ENCODE measurements at places on chromosomes 6 and 20.

DNA sequence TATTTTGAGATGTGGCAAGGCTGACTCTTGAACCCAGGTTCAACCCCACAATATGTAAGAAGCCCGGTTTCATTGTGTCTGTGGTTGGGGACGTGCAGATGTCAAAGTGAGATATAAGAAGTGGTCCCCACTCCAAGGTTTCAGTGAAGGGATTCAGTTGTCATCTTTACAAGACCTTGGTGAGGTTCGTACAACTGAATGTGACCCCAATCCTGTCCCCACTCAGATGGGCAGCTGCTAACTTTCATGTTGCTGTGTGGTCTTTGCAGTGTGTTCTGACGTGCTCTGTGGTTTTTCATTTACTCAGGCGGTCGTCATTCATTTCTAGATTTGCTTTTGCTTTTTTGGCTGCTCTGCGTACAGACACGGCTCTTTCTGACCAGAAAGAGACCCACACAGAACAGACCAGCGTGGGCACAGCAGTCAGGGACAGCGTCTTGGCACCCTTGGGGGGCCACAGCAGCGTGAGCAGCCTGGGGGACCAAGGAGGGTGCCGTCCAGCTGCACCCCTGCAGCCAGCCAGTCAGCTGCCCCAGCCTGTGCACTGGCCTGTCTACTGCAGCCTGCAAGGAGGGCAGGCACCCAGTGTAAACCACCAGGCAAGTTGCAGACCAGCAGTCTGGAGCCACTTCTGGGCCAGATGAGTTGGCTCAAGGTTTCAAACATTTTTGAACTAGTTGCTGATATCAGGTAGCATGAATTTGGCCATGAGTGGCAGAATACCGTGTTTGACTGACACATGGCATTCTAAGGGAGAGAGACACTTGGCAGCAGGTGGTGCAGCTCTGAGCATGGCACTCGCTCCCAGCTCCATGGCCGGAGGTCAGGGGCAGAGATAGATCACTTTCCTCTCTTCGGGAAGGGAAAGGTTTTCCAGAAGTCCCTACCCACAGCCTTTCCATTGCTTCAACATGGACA, 49.4 kb upstream of the IRF4 start:
- no peaks in the 10 kb centered on the region for H3K36me3 ChIP-seq
- H3K4me3 ChIP-seq, result no peak overlapping the region
- no peaks in the 10 kb centered on the region for H3K4me1 ChIP-seq
- no peaks in the 10 kb centered on the region for H3K27me3 ChIP-seq
- H3K27ac ChIP-seq, result no peak overlapping the region

DNA sequence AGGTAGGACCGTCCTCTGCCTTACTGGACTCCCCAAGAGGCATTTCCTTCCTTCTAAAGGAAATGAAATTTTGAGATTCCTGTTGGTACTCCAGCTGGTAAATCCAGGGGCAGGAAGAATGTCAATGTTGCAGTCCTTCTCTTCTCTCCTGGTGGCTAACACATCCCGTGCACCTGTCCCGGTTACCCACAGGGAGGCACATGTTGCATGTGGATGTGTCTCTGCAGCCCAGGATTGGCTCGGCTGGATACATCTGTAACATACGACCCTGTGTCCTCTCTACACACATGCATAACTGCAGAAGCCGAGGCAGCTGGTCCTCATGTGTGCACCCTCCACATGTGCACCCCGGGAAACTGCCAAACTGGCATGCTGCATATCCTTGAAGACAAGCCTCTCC, 1.3 kb upstream of the LRFN2 start:
- no peak for DNase-seq
- no peaks in the 10 kb centered on the region for H3K36me3 ChIP-seq
- no peak overlapping the region for H3K27ac ChIP-seq
- H3K27me3 ChIP-seq, result peaks cover 26% of the 10 kb centered on the region
- H3K4me1 ChIP-seq, result peaks cover 48% of the 10 kb centered on the region

DNA sequence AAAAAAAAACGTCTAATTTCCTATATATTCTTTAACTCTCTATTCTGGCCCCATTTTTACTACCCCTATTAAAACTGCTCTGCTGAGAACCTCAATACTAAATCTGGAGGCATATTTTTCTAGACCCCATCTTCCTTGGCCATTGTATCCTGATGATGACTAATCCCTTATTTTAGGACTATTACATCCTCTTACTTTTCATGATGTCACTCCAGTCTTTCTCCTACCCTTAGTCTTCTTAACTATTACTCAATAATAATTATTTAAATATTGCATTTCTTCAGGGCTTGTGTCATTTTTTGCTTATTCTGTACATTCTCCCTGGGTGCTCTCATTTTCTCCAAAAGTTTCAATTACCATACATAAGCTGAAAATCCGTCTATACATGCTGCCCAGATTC, 6.4 kb downstream of the FBXO30 start:
- no peak overlapping the region for H3K27ac ChIP-seq
- peaks cover 30% of the 10 kb centered on the region for H3K36me3 ChIP-seq
- H3K4me1 ChIP-seq, result peaks cover 25% of the 10 kb centered on the region
- DNase-seq, result no peak
- H3K4me3 ChIP-seq, result no peak overlapping the region
- H3K27me3 ChIP-seq, result no peaks in the 10 kb centered on the region

DNA sequence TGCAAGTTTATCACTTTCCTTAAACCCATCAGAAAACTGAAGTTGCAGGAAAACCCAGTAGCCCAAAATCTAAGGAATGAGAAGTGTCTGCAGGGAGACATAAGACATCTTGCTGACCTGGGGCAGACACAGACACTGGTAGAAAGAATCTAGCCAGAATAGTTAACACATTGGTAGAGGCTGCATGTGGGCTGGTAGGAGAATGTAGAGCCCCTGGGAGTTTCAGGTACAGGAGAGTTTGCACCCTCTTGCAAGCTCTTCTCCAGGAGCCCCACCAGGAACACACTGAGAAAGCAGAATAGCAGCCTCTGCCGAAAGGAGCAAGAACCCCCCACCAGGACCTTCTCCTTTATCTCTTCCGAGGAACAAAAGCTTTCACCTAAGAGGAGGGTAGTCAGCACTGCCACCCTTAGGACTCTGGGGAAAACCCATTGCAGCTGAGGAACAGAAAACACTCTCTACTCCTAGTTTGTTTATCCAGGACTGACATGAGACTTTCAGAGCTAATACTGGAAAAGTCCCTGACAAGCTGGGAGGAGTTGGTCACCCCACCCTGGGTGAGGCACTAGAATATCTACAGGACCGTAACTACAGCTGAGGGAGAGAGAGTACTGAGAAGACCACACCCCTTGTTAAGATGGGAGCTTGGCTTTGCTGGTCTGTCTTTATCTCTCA, 10.5 kb upstream of the OGFRL1 start:
- no peak overlapping the region for H3K4me3 ChIP-seq
- H3K27me3 ChIP-seq, result no peaks in the 10 kb centered on the region
- H3K27ac ChIP-seq, result no peak overlapping the region

DNA sequence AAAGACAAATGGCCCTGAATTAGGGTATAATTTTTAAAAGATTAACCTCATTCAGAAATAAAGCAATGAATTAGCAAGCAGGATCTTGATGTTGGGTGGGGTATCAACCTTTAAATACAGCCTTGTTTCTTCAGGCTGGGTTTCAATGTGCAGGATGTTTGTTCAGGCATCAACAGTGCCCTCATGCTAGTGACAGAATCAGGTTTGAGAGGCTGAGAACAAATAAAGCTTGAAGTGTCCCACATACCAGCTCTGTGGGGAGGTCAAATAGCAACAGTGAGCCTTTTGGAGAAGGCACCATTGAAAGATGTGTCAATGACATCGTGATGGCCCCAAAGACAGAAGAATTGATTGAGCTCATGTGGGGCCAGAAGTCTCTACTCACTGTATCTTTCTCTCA, 68.2 kb downstream of the MTFR2 start:
- DNase-seq, result no peak
- H3K4me3 ChIP-seq, result no peak overlapping the region
- peaks cover 9% of the 10 kb centered on the region for H3K27me3 ChIP-seq
- H3K27ac ChIP-seq, result no peak overlapping the region

DNA sequence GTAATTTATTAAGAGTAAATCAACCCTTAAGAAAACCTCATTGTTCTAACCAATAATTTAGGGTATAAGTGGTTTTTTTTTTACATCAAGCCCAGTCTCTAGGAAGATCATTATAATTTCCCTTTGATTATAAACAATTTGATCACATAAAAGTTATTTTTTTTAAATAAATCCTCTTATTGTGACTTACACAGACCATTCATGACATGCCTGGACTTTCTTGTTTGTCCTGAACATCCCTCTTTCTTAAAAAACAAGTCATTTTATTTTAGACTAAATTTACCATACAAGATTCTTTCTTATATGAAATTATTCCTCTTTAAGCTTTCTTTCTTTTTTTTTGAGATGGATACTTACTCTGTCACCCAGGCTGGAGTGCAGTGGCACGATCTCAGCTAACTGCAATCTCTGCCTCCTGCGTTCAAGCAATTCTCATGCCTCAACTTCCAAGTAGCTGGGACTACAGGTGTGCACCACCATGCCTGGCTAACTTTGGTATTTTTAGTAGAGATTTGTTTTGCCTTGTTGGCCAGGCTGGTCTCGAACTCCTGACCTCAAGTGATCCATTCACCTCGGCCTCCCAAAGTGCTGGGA, 53.6 kb upstream of the AGPAT4 start:
- no peaks in the 10 kb centered on the region for H3K27me3 ChIP-seq
- no peak overlapping the region for H3K27ac ChIP-seq
- DNase-seq, result no peak
- H3K4me1 ChIP-seq, result no peaks in the 10 kb centered on the region
